ENCODE measurements at places on chromosomes 7 and 10.

- no peak for DNase-seq
Measured at GRCh38 chr7:21675255-21675654, 132.4 kb downstream of the DNAH11 start.

GRCh38 chr10:89301721-89302445, at the start of gene IFIT2:
TSS of gene IFIT2 (plus strand) at chr10:89302046. CDS start at chr10:89302124, 78 bp downstream.
- DNase-seq: peak; percentile 92

DNA sequence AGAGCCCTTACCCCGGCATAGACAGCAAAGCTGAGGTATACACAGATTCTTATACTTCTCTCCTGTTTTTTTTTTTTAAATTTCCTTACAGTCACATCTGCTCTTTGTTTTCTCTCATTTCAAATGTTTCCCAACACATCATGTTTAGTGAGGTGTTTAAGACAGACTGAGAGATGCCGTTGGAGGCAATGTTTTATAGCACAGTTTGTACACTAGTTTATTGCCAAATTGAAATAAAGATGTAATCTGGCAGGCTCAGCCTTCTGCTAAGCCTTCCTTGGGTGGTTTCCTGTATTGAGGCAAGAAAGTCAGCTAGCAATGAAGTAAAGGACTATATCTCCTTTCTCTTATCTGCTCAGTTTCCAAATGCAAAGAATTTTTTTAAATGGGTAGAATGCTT, 393.4 kb downstream of the SORCS1 start:
- no peak for DNase-seq

- no peak for DNase-seq
Measured at GRCh38 chr10:133324198-133324792, 12.4 kb downstream of the CALY start.

GRCh38 chr10:109174526-109174925, 748.8 kb downstream of the XPNPEP1 start:
- DNase-seq: no peak

GRCh38 chr7:4725014-4725849, 43.1 kb downstream of the FOXK1 start:
- DNase-seq: peak; percentile 79

- DNase-seq: no peak
Measured at GRCh38 chr7:152989889-152990380, 230.4 kb downstream of the ACTR3B start.

GRCh38 chr7:100896732-100897608, 1.3 kb upstream of the ACHE start:
- peak; percentile 20 for DNase-seq

DNA sequence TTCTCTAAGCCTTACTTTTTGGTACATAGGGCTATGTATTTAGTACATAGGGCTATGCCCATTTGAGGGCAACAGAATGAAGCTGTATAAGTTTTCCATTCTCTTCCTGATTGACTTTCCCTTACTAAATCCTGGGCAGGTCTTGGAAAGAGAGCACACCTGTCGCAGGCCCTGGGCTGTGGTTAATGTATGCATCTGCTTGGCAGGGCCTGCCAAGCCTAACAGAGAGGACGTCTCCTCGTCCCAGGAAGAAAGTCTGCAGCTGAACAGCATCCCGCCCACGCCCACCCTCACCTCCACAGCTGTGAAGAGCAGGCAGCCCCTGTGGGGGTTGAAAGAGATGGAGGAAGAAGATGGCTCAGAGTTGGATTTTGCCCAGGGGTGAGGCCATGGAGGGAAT, 8.9 kb upstream of the PVRIG start:
- DNase-seq: no peak

DNA sequence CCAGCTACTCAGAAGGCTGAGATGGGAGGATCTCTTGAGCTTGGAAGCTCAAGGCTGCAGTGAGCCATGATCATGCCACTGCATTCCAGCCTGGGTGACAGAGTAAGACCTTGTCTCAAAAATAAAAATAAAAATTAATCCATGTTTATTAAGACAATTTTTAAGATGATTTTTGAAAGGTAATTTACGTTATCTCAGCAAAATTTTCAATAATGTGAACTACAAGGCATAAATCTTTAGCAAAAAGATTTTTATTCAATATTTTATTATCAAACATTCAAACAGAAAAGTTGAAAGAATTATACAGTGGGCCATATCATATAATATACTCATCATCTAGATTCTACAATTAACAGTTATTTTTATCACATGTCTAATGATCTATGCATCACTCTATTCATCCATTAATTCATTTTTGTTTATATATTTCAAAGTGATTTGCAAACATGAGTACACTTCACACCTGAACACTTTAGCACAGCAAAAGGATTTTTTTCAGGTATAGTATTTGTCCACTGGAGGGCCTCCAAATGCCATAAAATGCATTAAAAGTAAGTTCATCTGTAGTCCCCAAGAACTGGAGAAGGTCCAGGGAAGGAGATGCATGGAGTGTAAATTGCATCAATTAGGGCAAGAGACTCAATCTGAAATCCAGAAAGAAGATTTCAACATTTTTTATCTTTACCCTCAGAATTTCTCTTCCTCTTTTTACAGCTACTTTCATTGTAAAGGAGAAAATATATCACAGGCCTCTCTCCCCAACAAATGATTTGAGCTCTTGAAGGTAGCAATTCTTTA, 38.6 kb upstream of the RSBN1L start:
- no peak for DNase-seq

- no peak for DNase-seq
Measured at GRCh38 chr10:77101341-77101740, 536.3 kb downstream of the KCNMA1 start.

DNA sequence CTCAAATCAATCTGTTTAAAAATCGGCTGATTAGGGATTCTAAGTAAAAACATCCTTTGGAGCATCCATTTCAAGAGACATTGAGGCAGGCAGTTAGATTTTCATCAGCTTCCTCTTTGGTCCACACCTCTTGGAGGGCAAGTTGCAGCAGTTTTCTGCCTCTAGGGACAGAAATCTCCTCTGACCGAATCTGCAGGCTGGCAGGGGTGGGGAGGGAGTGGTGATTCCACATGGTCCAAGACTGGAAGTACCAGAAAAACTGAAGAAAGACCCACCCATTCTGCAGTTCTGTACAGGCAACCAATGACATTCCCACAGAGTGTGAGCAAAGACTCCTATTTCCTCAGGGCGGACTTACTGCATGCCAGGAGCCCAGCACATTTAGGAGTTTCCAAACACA, 29.0 kb downstream of the FGFBP3 start:
- DNase-seq: no peak

DNA sequence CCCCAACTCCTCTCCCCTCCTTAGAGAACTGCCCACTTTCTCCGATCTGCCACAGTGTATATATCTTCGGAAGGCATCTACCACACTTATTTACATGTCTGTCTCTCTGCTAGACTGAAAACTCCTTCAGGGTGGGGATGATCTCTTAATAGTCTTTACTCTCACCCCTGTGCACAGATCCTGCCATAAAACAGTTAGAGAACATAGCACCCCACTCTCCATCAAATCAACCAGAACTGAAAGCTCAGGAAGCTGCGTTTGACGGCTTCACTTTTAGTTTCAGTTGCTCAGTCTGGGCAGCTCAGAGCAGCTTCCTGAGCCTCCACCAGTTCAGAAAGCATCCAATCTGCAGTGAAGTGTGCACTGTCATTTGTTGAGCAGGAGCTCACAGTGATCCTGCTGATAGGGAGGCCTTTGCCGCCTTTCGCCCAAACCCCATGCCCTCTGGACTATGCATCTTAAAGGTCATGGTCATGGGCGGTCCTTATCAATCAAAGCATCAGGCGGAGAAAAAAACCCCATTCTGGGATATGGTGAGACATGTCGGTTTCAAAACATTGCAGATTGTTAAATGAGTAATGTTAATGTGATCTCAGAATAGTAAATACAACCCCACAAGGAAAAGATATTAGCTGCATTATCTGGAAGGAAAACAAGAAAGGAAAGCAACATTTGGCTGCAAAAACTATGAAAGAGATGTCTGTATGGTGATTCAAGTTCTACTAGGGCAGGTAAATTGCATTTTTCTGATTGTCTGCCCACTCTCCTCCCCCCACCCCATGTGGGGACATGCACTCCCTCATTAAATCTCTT, 167.1 kb upstream of the ADO start:
- DNase-seq: no peak

GRCh38 chr7:129089521-129090212, 34.8 kb upstream of the TNPO3 start:
- DNase-seq: no peak

Data from hippocampal formation (tissue), 2 donors.